ENCODE measurements at places on chromosomes 16 and 17.

DNA sequence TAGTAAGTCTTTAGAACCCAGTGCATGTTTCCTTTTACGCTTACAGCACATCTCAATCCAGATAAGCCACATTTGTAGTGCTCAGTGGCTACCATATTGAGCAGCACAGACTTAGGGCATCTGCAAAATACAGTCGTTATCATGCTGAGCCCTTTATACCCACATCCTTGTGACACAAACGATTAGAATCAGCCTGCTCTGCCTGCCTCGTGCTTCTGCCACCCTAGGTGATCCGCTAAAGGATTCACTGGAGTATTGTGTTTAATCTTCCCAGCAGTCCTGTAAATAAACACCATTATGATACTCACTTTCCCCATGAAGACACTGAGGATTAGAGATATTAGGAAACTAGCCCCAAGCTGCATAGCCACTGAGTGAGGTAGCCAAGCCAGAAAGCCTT lies 51.3 kb upstream of the FA2H start:
- DNase-seq, result no peak

DNA sequence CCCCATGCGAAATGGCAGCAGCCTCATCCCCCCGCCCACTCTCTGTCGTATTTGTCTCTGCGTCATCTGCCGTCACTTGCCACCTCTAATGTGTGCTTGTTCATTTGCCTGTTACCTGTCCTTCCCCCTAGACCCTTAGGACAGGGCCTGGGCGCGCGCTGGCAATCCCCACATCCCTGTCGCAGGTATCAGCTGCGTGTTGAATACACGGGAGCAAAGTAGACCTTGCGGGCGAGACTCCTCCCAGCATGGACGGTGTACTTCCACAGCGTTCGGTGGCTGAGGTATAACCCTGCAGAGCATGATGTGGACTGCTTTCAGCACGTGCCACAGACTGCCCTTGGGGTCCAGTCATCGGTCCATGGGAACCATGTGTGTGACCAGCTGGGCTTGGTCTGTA lies 170.1 kb upstream of the CHMP6 start:
- no peak for DNase-seq

GRCh38 chr16:73036074-73036826 lies 11.7 kb downstream of the ZFHX3 start:
- no peak for DNase-seq

- DNase-seq, result no peak
Measured at GRCh38 chr17:49021095-49021767, 24.0 kb downstream of the IGF2BP1 start.

- no peak for DNase-seq
Measured at GRCh38 chr17:17671369-17672129, 9.7 kb upstream of the RAI1 start.

- no peak for DNase-seq
Measured at GRCh38 chr17:73647772-73648542, 3.7 kb upstream of the SDK2 start.

DNA sequence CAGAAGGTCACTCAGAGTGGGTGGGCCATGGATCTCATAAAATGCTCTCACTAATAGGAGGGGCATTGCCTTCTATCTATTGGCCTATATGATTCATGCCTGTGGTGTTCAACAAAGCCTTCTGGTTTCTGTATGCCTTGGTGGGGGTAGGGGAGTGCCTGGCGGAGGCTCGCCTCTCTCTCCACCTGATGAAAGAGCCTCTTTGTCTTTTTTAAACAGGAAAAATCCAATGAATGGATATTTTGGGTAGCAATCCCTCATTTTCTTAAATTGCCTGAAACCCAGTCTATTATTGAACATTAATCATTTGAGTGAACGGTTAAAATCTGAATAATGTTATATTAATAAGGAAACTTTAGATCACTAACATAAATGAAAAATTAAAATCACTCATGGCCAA lies 90.6 kb downstream of the TOX3 start:
- no peak for DNase-seq

- no peak for DNase-seq
Measured at GRCh38 chr16:77944631-77945030, 77.7 kb upstream of the CLEC3A start.

- DNase-seq, result peak; percentile 82
Measured at GRCh38 chr16:27242868-27243590, 25.5 kb downstream of the NSMCE1 start.

- DNase-seq, result no peak
Measured at GRCh38 chr17:70314096-70314495, 144.8 kb downstream of the KCNJ2 start.

GRCh38 chr16:74304164-74304834 lies 7.7 kb downstream of the PSMD7 start:
- no peak for DNase-seq

GRCh38 chr17:80026359-80027042 lies 9.2 kb downstream of the TBC1D16 start:
- no peak for DNase-seq

DNA sequence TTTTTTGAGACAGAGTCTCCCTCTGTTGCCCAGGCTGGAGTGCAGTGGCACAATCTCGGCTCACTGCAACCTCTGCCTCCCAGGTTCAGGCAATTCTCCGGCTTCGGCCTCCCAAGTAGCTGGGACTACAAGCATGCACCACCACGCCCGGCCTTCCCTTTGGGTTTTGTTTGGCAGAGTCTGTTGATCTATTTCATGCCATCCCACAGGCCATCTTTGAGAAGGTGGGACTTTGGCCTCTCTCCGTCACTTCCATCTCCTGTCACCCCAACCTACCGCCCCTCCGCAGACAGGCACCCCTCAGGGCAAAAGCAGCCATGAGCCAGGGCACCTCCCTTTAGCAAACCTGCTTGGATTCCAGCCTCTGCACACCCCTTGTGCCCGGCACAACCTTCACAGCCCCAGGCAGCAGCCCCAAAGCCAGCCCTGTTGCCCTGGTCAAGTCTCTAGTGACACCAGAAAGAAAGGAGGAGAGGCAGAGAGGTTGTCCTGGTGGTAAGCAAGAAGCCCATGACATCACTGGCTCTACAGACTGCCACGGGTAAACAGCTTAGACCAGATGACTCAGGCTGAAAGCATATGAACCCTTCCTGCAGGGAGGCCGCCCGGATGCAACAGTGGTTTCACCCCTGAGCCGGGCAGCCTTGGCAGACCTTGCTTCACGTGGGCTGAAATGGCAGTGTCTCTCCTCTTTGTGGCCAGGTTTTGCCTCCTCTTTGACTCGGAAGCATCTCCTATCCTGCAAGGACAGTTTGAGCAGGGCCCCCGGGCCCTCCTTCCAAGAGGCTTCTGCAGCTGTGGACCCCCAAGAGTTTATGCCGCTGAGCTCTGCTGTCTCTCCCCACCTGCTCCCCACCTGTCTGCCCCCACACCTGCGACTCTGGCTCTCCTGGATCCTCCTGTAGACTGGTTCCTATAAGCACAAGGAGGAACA lies 8.1 kb upstream of the TIMP2 start:
- DNase-seq, result peak; percentile 84

GRCh38 chr17:78672871-78673371 lies 95.7 kb upstream of the DNAH17 start:
- DNase-seq, result no peak

GRCh38 chr17:46764709-46765401 lies 53.6 kb downstream of the WNT3 start:
- peak; percentile 94 for DNase-seq

DNA sequence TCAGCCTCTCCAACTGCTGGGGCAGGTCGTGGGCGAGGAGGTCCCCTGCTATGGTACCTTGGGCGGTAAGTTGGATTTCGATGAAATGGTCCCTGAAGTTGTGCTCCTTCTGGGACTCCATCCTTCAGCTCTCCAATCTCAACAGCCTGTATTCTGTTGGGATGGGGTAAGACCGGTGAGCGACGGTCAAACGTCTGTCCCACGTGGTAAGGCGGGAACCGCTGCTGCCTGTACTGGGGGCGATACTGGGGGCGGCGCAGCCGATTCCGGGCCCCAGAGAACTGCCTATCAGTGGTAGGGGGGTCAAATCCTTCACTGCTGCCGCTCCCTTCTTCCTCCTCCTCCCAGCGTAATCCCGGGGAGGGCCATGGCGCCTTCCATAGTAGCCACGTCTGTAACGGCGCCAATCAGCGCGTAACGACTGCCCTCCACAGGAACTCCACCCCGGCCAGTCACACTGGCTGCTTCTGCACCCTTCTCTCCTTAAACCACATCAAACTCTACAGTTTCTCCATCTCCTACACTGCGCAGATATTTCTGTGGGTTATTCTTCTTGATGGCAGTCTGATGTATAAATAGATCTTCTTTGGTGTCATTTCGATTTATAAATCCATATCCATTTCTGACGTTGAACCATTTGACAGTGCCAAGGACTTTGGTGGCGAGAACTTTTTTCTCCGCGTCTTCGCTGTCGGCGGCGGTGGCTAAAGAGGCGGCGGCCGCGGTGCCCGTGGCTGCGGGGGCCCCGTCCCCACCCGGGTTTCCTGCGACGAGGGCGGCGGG lies 41.1 kb downstream of the AHSP start:
- no peak for DNase-seq

Measured in HTR-8/SVneo (cell line).